ENCODE measurements at places on chromosomes 13 and 19. TPM values are rescaled to one million over a fixed set of nuclear protein-coding genes. Genes with fewer than 3 reads are reported as not detected.

DNA sequence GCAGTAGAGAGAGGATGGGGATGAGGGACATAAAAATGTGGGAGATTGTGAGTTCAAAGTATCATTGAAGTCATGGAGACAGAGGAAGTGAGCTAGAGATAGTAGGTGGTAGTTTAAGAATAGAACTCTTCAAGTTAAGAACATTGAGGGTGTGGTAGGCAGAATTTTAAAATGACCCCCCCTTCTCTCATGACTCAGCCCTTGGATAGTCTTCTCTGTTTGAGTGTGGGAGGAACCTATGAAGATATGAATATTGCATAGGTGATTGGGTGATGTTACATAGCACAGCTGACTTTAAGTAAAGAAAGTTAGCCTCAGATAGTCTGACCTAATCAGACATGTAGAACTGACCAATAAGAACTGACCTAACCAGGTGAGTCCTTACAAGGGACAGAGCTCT, 418.6 kb downstream of the FOXO1 start:
- no peak for DNase-seq

- no peak for DNase-seq
Measured at GRCh38 chr13:36666477-36667229, 7.2 kb upstream of the SERTM1 start.

- DNase-seq, result no peak
Measured at GRCh38 chr19:34577531-34578101, 96.1 kb downstream of the WTIP start.

DNA sequence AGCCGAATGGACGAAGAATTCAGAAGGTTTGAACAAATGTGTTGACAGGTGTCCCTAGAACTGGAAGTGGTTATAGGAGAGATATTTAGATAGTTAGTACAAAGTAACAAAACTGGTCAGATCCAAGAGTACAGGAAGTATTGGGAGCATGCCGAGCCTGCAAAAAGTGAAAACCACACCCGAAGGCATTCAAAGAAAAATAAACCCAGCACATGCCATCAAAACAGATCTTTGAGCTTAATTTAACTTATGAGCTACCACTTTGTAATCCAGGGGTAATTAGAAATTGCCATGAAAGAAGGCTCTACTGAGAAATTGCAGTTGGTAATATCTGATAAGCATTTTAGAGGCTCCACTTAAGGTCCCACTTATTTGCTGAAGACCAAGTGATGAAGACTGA, 214.2 kb downstream of the DNAJC15 start:
- DNase-seq, result no peak

DNA sequence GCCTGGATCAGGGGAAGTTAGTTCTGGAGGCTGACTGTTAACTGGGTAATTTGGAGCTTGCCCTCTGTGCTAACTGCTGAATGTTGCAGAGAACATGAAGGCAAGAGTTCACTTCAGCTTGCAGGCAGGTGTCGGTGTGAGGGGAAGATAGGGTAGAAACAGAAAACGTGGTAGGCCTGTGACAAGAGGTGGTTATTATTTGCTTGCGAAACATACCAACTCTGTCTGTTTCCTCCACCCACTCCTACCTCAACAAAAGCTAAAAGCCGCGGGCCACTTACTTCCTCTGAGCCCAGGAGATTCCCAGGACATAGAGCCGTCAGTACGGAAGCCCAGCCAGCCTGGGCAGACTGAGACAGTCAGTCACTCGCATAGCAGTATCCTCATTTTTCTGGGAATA, 119.2 kb upstream of the ABCC4 start:
- no peak for DNase-seq

DNA sequence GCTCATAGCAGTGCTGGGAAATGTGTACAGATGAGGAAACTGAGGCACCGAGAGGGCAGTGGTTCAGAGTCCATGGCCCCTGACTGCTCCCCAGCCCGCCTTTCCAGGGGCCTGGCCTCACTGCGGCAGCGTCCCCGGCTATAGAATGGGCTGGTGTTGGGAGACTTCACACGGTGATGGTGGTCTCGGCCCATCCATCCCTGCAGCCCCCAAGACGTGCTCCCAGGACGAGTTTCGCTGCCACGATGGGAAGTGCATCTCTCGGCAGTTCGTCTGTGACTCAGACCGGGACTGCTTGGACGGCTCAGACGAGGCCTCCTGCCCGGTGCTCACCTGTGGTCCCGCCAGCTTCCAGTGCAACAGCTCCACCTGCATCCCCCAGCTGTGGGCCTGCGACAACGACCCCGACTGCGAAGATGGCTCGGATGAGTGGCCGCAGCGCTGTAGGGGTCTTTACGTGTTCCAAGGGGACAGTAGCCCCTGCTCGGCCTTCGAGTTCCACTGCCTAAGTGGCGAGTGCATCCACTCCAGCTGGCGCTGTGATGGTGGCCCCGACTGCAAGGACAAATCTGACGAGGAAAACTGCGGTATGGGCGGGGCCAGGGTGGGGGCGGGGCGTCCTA, 15.9 kb downstream of the LDLR start:
- DNase-seq, result no peak

DNA sequence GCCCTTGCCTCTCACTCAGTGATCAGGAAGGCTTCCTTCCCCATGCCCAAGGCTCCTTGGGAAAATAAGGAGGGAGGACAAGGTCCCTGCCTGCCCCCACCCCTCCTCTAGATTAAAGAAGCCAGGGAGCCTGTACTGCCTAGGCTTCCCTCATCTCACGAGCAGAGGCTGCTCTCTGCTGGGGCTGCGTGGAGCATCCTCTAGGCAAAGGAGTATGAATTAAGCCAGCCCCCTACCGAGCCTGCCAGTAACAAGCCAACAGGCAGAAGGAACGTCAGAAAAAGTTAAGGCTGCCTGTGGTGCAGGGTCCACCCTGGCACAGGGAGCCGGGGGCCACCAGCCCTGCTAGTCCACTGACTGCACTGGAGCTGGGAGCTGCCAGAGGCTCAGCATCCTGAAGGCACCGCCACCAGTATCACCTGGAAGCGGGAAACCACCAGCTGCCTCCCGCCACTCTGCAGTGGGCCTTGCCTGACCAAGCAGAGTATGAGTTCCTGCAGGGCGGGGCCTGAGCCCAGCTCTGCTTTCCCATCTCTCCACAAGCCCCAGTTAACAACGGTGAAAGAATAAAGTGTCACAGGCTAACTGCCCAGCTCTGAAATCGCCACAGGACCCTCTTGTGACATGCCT, 6.8 kb downstream of the NAPA start:
- DNase-seq, result no peak

SYNGR4 gene
- 0.25 TPM for total RNA-seq

PSG7 gene
- not detected for total RNA-seq

All from activated T-cell treated with anti-CD3 and anti-CD28 coated beads, Interleukin-2, amount 50 U/mL, for 72 hours (primary cell).